Left lung (tissue), 14 donors: ENCODE measurements at places on chromosomes 1 and 21. TPM values are rescaled to one million over a fixed set of nuclear protein-coding genes. Genes with fewer than 3 reads are reported as not detected.

- DNase-seq: no peak
- no peaks in the 10 kb centered on the region for H3K36me3 ChIP-seq
- H3K27me3 ChIP-seq: peaks cover 68% of the 10 kb centered on the region
- no peak overlapping the region for H3K4me3 ChIP-seq
These were observed 27.3 kb upstream of the PAX7 start for GRCh38 chr1:18603212-18603852.

- no peaks in the 10 kb centered on the region for H3K27me3 ChIP-seq
- DNase-seq: no peak
- no peak overlapping the region for H3K4me3 ChIP-seq
- no peaks in the 10 kb centered on the region for H3K36me3 ChIP-seq
- H3K4me1 ChIP-seq: no peaks in the 10 kb centered on the region
- H3K27ac ChIP-seq: no peak overlapping the region
These were observed 13.9 kb upstream of the CTSE start for GRCh38 chr1:206037581-206037980.

GRCh38 chr1:239805851-239806772, 285.6 kb upstream of the FMN2 start:
- no peaks in the 10 kb centered on the region for H3K36me3 ChIP-seq
- DNase-seq: no peak
- H3K27me3 ChIP-seq: no peaks in the 10 kb centered on the region
- H3K27ac ChIP-seq: no peak overlapping the region
- H3K4me3 ChIP-seq: no peak overlapping the region
- H3K4me1 ChIP-seq: peaks cover 13% of the 10 kb centered on the region

DNA sequence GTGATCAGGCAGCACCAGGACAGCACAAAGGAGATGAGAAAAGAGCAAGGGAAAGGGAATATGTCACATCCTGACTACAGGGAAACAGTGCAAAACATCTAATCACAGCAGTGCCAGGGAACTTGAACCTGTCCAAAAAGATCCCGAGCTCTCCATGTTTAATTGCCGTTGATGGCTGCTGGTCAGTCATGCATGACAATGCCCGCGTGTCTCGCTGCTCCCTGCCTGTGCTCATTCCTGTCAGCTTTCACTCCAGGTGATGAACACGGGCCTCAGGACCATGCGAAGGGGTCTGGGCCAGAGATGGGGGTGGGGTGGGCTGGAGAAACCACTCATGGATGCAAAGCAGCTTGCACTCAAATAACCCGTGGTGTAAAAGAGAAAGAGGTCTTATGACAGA, 287.0 kb downstream of the GPATCH2 start:
- H3K36me3 ChIP-seq: no peaks in the 10 kb centered on the region
- H3K4me3 ChIP-seq: no peak overlapping the region
- H3K4me1 ChIP-seq: no peaks in the 10 kb centered on the region
- no peak overlapping the region for H3K27ac ChIP-seq
- no peaks in the 10 kb centered on the region for H3K27me3 ChIP-seq

DNA sequence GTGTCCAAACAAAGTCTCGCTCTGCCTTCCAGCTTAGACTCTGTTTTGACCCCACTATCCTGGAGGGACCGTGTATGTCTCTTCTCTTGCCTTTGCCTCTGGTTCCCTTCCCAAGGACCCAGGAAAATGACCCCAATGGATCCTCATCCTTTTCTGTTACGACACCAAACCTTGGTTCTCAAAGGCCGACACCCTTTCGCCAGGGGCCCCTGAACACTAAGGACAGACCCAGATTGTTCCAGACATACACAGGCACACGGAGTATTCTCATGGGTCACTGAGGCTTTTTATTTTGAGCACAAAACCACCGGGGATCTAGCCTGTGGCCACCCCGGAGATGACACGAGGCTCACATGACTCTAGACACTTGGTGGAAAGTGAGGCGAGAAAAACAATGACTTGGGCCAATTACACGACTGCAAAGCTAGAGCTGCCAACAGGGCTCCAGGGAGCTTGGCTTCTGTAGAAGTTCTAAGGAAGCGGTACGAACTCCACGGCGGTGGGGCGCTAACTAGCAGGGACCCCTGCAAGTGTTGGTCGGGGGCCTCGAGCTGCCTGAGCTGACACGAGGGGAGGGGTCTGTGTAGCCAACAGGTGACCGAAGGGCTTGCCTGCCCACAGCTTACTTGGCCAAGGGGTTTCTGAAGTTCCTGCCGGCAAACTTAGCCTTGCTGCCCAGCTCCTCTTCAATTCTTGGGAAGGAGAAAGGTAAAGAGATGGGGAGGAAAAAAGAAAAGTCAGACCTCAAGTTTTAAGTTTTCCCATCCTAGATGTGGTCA, 17.6 kb downstream of the ENO1 start:
- no peak overlapping the region for H3K4me3 ChIP-seq

Gene RHOU
- 18.7 TPM for total RNA-seq
